Cortex of kidney (tissue), 1 donor: ENCODE measurements at places on chromosomes 3 and 15.

DNA sequence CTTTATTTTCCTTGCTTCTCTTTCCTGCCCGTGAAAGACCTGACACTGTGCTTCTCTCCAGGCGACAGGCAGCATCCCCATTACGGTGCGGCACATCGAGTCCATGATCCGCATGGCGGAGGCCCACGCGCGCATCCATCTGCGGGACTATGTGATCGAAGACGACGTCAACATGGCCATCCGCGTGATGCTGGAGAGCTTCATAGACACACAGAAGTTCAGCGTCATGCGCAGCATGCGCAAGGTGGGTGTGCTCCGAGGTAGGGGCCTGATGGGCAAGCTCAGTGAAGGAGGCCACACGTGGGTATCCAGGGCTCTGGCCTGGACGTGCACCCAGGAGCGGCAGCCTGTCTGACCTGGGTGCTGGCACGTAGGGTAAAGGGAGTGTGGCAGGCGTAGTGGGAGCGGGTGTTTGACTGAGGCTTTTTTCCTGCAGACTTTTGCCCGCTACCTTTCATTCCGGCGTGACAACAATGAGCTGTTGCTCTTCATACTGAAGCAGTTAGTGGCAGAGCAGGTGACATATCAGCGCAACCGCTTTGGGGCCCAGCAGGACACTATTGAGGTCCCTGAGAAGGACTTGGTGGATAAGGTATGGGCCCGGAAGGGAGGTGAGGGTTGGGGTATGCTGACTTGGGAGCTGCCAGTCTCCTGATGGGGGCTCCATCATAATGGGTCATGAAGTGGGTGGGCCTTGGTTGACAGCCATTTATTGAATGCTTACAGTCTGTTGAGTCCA is 8.2 kb upstream of the PODXL2 start:
- DNase-seq, result no peak

- DNase-seq, result no peak
Measured at GRCh38 chr3:113234688-113235260, 23.4 kb downstream of the BOC start.

DNA sequence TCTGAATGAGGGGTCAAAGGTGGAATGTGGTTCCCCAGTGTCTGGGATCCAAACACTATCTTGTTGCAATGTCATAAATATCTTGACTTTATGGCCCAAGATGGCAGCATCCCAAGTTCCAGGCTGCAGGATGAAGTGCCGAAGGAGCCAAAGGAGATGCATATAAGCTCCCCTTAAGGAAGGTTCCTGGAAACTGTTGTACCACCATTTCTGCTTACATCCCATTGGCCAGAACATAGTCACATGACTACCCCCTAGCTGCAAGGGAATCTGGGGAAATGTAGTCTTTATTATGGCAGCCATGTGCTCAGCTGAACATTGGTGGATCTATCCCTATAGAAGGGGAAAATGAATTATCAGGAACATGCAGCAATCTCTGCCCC is 54.3 kb downstream of the BDH1 start:
- no peak for DNase-seq

- no peak for DNase-seq
Measured at GRCh38 chr15:81157195-81157938, 23.3 kb downstream of the CFAP161 start.

- DNase-seq, result no peak
Measured at GRCh38 chr15:90481023-90481422, 48.7 kb upstream of the CRTC3 start.
